Epithelial cell of esophagus (primary cell): ENCODE measurements at places on chromosomes 3 and 15.

DNA sequence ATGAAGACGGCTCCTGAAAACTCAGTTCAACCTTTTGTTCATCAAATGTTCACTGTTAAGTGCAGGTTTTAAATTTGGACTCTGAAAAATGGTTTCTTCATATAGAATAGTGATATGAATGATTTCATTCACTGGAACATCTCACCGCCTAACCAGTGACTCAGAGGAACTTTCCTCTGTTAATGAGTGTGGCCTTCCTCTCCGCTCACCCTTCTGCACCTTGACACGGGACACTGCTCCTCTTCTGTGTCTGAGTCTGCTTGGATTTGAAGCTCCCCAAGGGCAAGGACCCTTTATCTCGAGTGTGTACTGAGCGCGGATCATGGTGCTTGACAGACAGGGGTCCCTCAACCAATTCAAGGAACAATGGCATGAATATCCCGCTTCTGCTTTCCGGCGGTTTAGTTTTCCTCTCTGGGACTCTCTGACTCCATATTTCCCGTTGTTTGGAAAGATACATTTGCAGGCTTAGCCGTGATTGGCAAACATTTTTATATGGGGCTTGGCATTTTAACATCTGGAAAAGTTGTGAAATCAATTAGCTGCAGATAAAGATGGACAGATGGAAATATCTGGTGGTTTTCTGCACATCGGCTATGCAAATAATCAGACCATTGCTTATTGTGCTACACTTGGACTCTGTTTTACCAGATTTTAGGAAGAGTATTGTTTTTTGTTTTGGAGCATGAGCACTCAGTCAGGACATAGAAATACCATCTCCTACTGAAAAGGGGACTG lies 20.9 kb downstream of the KBTBD8 start:
- peak; percentile 16 for DNase-seq

DNA sequence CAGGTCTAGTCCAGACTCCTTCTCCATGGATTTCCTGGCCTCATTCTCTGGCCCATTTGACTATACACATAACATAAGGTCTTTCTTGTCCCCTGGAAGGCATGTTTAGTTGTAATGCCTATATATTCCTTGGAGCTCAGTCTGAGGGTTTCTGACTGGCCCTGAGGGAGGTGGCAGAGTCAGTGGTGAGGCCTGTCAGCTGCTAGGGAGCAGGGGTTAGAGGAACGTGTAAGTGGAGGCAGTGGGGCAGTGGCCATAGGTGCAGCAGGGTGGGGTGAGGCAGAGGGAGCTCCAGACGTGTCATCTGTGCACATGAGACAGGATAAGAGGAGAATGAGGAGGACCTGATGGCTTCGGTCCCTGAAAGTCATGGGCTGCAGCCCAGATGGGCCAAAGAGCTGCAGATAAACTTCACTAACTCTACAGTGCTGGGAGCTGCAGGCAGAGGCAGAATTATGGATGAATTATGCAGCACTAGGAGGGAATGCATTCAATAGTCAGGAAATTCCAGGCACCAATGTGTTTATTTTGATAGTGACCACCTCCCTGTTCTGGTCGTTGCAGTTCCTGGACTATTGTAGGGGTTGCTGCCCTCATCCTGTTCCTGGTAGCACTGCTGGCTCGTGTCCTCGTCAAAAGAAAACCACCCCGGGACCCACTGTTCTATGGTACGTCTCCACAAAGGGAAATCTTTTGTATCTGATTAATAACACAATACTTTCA lies 4.9 kb downstream of the TM6SF1 start:
- DNase-seq: no peak

DNA sequence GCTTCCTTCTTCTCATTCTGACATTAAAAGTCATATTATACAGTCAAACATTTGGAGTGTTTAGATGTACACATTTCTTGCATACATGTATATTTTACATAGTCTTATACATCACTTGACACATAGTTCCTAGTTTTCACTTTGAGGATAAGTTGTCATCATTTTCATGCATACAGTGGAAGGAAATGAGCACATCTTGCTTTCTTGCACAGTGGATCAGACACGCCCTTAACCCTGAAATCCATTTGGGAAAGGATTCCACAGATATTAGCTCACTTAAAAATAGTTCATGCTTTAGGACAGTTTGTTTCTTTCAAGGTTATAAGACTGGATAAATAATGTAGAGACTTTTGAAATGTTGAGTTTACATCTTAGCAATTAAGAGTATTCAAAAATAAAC lies 148.6 kb upstream of the MME start:
- peak; percentile 51 for DNase-seq

- peak; percentile 74 for DNase-seq
Observed at GRCh38 chr3:131361464-131362421, 19.8 kb upstream of the NUDT16 start.

DNA sequence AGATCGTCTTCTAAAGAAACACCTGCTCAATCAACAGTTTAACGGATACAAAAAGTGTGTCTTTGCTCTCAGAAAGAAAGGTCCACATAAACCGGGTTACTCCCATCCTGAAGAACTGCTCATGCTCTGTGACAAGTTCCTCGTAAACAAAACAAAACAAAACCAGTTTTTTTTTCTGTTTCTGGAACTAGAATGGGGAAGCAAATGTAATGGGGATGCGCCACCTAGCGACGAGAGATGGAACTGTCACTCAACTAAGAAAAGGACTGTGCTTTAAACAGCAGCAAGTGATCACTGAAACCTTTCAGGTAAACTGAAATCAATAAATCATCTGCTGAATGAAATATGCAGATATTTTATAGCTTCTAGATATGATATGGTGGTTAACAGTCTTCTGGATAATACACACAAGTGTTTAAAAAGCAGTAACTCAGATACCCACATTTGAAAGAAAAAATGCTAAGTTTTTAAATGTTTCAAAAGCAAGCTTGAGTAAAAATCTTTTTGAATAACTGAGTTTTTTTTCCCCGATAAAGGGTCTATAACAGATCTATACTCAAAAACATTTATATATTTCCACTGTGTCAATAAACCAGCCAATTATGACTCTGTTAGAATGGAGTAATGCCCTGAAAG lies 10.9 kb downstream of the TM2D3 start:
- DNase-seq: peak; percentile 78

GRCh38 chr3:23829242-23829934 lies 23.6 kb downstream of the UBE2E1 start:
- no peak for DNase-seq

DNA sequence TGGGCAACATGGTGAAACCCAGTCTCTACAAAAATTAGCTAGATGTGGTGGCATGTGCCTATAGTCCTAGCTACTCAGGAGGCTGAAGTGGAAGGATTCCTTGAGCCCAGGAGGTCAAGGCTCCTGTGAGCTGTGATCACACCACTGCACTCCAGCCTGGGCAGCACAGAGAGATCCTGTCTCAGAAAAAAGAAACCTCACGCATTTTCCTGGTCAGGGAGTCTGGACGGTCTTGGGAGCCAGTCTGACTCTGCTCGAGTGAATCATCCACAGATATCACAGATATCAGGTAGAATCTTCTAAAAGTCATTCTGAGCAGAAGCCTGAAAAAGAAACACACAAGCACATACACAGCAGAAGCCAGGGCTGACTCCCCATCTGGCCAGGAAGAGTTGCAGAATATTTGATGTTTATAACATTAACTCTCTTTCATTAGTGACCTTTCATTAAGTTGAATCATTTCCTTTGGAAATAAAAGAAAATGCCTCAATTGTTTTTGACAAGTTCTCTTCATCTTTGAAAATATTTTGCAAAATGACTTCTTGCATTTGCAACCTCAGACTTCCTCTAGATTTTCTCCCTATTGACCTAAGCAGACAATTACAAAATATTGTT lies 56.5 kb upstream of the ABHD17C start:
- no peak for DNase-seq

DNA sequence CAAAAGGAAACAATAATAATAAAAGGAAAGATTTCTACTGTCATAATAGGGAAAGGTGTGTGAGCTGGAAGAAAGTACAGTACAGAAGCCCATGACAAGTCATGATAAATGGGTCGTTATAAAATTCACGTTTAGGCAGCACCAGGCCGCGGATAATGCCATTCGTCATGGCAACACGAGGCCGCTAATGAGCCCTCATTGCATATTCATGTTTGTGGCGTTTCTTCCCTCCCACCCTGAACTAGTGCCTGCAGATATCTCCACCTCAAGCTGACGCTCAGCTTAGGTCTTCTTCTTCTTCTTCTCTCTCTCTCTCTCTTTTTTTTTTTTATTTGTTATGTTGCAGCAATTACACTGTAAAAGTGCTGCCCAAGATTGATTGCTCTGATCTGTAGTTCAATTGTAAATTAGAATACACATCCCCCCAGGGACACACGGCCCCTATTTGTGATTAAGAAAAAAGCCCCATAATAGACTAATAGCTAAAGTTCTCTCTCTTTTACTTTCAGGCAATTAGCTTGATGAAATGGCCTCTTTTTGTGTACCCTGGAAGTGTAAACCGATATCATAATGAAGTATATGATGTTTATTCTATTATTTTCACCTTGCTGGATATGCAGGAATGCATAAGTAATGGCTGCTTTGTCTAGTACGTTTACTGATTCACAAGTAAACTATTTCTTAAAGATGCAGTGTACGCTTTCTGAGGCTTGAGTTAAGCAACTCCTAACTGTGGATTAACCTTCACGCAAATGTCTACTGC lies 61.9 kb upstream of the NR2F2 start:
- peak; percentile 75 for DNase-seq

DNA sequence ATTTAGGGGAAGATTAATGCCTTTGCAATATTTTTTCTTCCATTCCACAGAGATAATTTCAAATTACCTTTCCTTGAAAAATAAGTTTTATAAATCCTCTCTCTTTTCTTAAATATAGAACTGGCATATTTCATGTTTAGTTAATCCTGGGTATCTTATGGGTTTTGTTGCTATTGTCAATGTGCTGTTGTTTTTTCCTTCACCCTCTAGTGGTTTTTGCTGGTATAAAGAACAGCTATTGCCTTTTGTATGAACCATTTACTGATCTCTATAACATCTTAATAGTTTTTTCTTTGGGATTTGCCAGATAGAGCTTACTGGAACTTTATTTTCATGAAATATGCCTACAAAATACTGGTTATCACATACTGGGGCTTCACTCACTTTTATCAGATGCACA lies 359.6 kb upstream of the DPPA4 start:
- DNase-seq: no peak

DNA sequence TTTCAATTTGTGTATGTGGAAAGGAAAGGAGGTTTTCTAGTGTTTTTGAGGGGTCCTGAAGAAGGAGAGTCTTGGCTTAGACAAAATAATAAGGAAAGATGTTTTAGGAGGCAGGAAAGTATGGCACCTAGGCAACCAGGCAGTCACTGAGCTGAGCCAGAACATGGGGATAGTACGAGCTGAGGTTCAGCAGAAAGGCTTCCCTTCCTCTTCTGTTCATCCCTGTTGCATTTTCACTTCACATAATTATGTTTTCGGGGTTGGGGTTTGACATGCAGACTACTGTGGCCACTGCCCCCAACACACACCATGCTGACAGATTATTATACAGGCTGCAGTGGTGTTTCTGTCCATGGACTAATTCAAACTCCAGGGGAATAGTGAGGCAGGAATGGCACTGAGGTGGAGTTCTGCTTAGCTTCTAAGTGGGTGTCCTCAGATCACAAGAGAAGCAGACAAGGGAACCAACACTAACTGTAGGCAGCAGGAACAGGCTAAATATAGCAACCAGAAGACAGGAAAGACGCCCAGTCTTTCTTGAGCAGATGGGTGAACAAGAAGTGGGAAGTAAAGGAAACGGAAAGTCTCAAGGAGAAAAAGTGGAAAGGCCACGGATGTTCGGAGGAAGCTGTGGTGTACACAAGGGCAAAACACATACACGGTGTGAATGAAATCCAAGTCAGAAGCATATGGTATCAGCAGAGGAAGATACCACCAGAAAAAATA lies 305.8 kb downstream of the PLCL2 start:
- no peak for DNase-seq

GRCh38 chr3:153621953-153622352 lies 459.9 kb downstream of the RAP2B start:
- DNase-seq: peak; percentile 52

DNA sequence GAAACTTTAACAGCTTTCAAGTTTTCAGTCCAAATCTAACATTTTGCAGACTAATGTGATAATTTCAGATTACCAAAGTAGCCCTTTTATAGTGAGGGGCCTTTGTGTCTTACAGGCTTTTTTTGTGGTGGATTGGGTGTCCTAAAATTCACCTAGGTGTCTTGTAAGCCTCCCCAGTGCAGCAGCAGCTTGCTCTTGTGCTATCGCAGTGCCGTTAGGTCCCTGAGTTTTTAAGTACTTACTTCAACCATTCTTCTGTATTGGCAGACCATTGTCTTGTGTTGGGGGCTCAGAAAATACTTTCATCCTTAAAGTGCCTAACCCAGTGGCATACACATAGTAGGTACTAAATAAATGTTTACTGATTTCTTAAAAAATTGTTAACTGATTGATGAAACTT lies 2.1 kb downstream of the PDE8A start:
- no peak for DNase-seq

DNA sequence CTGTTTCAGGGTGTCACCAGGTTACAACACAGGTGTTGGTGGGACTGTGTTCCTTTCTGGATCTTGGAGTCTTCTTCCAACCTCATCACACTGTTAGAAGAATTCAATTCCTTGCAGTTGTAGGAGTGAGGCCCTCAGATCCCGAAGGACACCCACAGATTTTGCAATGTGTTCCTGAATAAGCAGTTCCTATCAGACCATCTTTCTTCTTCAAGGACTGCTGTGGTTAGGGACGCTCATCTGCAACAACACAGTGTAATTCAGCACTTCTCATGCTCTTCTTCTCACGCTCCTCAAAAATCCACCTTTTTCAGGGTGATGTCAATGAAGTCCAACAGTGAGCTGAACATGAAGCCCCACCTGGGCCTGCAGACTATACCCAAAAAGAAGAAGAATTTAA lies 18.8 kb downstream of the TM2D3 start:
- no peak for DNase-seq

GRCh38 chr3:46719044-46719565 lies 1.4 kb upstream of the PRSS50 start:
- DNase-seq: no peak

DNA sequence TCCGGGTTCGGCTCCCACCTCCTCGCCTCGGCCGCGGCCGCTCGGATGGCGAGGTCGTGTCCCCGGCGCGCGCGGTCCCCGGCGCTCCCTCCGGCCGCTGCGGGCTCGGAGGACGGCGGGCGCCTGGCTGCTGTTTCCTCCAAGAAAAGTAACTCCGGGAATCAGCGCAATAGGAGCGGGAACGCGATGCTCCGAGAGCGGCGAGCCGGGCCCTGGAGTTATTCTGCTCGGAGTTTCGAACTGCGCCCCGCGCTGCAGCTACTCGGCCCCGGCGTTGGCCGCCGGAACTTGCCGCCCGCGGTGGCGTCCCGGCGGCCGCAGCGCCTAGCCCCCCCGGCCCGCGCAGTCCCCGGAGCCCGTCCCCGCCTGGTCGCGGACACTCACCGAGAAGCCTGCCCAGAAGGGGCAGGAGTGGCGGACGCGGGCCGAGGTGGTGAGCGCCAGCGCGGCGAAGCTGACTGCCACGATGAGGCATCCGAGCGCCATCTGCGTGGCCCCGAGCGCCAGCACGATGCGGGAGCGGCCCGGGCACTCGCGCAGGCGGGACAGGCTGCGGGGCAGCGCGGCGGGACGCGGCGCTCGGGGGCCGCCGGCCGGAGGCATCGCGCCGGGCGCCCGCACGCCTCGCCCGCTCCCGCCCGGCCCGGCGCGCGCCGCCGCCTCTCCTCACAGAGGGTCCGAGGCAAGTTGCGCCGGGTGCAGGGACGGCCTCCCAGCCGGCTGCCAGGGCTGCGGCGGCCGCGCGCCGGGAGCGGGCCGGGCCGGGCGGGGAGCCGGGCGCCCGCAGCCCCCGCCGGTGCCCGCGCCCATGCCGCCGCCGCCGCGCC lies 251.9 kb downstream of the TJP1 start:
- peak; percentile 17 for DNase-seq

- DNase-seq: no peak
Observed at GRCh38 chr15:89089316-89090230, 1.3 kb downstream of the ABHD2 start.
